Heart right ventricle (tissue), 16 donors: ENCODE measurements at places on chromosomes 16 and 17. TPM values are rescaled to one million over a fixed set of nuclear protein-coding genes. Genes with fewer than 3 reads are reported as not detected.
A peak's percentile ranks its signal among the peaks of the same experiment; 100 is the strongest.

DNA sequence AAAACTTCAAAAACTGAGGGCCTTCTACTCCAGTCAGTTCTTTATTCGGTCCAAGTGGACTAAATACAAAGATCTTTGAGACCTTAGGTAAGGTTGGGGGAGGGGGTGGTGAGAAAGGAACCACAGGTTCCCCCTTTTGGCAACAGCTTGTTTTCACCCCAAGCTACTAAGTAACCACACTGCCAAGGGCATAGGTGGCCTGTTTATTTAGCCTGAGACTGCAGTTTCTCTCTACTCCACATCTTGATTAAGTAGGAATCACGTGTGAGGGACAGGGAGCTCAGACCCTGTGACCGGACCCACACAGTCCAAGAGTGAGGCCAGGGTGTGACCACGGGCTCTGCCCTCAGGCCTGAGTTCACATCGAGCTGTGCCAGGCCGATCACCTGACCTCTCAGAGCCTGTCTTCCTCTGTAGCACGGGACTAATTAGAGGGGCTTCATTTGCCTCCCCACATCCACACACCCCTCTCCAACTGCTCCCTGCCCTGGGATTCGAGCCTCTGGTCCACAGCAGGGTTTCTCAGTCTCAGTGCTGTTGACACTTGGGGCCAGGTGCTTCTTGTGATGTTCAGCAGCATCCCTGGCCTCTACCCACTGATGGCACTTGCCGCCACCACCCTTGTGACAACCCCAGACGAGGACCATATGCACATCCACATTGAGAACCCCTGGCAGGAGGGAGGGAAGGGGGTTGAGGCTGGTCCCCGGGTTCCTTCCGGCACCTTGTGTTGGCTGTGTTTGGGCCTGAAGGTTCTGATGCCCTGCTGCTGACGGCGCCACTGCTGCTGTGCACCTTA is 17.8 kb downstream of the ST6GALNAC2 start:
- no peak for DNase-seq

DNA sequence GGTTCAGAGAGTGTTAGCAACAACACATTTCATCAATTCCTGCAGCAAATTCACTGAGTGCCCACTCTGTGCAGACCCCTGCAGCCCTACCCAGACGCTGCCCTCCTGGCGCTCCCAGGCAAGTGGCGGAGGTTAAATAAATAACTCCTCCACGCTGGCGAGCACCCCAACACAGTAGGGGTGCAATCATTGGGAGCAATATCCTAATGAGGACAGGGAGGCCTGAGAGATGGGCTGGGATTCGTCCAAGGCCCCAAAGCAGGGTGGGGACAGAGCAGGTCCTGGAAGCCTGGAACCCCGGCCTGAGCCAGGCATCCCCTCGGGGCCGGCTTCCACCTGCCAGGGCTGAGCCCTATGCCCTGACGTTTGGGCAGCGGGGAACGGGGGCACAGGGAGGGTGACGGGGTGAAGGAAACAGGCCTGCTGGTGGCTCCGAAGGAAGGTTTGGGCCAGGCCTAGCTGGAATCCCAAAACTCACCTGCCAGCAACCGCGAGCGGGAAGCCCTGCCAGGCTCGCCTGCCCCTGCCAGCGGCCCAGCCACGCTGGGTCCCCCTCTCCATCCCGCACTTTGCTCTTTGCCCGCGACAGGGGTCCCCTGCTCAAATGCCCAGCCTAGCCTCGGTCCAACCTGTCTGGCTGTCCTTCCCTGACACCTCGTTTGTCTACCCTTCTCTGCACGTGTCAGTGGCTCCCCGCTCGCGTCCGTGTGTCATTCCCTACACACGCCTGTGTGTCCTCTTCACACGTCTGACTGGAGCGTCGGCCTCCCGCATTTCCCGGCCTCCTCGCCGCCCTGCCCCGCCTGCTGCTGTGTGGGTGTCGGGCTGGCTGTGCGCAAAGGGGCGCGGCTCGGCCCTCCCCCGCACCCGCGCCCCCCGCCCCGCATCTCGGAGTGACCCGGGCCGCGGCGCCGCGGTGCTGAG is 721 bp upstream of the BEAN1 start:
- DNase-seq, result no peak

GRCh38 chr16:55000595-55000994 is 69.9 kb downstream of the IRX5 start:
- DNase-seq, result no peak

- no peak for DNase-seq
Measured at GRCh38 chr17:2990396-2990795, 73.0 kb downstream of the OR1D5 start.

DNA sequence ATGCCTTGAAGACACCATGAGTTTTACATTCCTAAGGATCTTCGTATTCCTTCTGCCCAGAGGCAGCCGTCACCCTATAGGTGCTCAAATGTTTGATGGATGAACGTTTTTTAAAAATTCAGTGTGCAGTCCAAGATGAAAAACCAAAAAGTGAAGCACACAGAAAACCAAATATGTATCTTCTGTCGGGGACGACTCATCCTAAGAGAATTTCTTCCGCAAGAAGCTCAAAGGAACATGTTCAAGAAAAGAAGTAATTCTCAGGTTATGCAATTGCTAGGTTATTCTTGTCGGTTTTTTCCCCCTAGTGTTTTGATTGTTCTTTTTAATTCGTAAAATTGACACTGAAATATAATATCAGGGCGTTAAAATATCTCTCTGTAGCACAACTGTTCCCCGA is 1.4 kb downstream of the CENPV start:
- no peak for DNase-seq

- DNase-seq, result no peak
Measured at GRCh38 chr16:9527976-9528375, 436.5 kb downstream of the HAPSTR1 start.

- DNase-seq, result no peak
Measured at GRCh38 chr16:81841722-81842121, 62.6 kb downstream of the PLCG2 start.

- no peak for DNase-seq
Measured at GRCh38 chr16:67845291-67846062, 1.3 kb upstream of the NUTF2 start.

DNA sequence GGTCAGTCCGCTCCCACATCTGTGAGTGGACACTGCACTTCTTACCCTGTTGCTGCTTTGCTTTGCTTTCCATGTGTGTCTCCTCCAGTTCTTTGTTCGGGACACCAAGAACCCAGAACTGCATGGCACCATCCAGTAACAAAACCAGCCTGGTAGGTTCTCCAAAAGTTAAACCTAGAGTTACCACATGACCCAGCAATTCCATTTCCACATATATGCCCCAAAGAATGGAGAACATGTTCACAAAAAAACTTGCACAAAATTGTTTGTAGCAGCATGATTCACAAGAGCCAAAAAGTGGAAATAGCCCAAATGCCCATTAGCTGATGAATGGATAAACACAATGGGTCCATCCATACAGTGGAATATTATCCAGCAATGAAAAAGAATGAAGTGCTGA is 10.3 kb upstream of the CCL22 start:
- no peak for DNase-seq

IL21R gene
- total RNA-seq, result 0.06 TPM

DNA sequence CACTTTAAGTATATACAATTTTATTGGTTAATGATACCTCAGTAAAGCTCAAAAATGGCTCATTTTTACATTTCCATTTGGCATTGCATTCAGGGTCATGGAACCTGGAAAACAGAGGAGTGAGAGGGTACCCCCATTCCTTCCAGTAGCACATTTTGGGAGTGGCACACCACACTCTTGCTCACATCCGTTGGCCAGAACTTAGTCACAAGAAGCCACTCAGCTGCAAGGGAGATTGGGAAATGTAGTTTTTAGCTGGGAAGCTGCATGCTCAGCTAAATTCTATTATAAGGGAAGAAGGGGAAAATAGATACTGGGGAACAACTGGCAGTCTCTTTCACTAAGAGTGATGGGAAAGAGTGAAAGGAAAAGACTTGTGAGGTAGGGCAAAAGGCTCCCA is 102.5 kb upstream of the TMEM97 start:
- DNase-seq, result no peak

DNA sequence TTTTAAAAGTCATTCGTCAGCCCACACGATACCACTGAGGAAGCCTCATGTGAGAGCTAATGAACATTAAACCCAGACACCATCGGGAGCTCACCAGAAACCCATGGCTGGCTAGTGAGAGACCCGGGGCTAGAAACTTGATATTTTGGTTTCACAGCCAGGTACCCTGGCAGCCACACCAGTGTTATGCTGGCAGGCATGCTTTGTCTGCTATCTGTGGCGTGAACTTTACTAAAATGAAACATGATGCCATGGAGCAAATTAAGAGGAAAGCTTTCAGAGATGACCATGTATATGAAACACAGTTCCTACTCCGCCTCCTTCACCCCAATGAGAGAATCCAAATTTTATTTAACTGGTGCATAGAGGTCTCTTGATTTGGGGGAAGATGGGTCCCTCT is 291.2 kb downstream of the IRX3 start:
- no peak for DNase-seq

GRCh38 chr16:67445441-67445912 is 14.6 kb downstream of the HSD11B2 start:
- DNase-seq, result peak; percentile 67

CBX2 gene
- total RNA-seq, result 3.8 TPM

DNA sequence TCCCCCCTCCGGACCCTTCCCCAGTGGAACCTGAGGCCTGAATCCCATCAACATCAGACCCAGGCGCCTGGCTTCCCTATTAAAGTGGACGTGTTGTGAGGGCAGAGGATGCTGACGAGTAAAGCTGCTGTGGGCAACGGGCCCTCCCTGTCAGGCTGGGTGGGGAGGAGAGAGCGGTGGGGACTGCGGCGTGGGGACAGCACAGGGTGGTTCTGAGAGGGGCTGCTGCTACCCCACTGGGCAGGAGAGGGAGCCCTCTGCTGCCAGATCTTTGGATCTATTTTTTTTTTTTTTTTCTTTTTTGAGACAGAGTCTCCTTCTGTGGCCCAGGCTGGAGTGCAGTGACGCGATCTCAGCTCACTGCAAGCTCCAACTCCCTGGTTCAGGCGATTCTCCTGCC is 5.9 kb downstream of the CA5A start:
- DNase-seq, result no peak
